Activated T-helper 1 cell treated with anti-CD3 and anti-CD28 coated beads, Interleukin-2, amount 50 U/mL, for 16 hours (primary cell): ENCODE measurements at places on chromosomes 5 and 9.

DNA sequence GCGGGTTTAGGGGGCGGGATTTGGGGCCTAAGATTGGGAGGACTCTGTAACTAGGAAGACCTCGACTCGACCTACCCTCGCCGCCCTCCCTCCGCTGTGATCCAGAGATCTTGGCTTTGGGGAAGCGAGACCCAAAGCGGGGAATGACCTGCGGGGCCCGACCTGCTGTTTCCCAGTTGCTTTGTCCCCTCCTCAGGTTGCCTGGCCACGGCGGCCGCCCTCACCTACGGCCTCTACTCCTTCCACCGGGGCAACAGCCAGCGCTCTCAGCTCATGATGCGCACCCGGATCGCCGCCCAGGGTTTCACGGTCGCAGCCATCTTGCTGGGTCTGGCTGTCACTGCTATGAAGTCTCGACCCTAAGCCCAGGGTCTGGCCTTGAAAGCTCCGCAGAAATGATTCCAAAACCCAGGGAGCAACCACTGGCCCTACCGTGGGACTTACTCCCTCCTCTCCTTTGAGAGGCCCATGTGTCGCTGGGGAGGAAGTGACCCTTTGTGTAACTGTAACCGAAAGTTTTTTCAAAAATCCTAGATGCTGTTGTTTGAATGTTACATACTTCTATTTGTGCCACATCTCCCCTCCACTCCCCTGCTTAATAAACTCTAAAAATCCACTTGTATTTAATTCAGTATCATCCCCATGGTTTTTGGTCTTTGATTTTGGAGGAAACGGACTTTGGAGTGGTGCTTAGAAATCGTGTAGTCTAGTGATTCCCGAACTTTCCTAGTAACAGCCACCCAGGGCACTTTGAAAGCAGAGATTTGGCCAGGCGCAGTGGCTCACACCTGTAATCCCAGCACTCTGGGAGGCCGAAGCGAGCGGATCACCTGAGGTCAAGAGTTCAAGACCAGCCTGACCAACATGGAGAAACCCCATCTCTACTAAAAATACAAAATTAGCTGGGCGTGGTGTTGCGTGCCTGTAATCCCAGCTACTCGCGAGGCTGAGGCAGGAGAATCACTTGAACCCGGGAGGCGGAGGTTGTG, 878 bp downstream of the HIGD2A start:
- no peak for DNase-seq

DNA sequence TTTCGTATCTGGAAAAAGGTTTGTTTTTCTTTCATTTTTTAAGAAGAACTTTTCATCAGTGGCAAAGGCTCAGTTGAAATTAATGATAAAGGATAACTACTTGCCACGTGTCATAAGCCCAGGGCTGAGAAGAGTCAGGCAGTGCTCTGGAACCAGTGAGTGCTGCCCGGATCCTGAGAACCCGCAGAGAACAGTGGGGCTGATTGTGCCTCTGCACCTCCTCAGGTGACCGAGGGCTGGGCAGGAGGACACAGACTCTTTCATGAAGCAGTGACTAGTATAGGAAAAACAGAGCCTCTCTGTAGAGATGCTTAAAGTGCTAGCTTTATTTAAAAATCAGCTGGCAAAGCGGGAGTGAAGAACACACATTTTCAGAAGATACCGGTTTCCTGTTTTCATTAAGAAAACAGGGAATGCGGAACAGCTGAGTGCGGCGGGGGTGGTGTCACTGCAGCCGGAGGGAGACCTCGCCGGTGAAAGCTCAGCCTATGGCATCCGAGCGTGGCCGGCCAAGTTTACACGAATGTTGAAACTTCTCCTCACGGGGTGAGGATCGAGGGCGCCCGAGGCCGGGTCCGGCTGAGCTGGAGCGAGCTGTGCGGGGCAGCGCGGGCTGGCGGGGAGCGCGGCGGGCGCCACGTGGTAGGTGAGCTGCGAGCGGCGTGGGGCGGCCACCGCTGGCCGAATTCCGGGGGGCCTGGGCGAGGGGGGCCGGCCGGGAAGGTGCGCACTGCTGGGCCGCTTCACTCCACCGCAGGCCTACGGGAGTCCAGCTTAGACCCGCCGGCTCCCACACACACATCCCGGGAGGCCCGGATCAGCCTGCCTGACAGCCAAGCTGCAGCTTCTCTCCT, 134.7 kb upstream of the DMRT1 start:
- no peak for DNase-seq

DNA sequence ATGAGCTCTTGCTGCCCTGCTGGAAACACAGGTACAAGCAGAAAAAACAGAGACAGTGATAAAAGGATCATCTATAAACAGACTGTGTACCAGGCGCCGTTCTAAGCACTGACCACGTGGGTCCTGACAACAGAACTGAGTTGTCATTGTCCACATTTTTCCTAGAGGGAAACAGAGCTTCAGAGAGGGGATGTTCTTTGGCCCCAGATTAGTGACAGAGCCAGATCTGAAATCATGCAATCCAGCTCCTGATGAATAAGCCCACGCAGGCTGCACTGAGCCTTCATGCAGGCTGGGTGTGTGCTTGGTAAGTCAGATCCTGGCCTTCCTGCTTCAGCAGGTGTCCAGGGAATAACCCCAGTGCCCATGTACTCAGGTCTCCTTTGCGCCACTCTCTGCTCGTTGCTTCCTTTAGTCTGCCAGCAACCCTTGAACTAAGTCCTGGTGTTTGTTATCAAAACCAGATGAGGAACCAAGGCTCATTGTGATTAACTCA, 22.8 kb upstream of the TCF7 start:
- DNase-seq: no peak

DNA sequence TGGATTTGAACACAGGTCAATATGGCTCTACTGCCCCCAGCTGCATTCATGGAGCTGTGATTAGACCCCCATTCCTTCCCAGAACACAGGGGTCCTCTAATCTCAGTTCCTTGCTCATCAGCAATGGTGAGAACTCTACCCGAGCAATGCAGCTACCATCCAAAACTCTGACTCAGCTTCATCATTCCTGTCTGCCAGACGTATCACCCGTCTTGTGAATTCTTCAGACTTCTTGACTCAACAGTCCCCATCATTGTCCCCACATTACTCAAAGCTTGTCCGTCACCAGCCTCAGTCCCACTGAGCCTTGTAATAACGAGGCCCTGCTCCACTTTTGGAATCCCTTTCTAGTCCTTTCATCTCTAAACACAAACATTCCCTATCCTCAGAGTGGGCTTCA, 36.3 kb upstream of the STX17 start:
- DNase-seq: no peak

GRCh38 chr9:69076550-69076949, 41.0 kb downstream of the FXN start:
- DNase-seq: no peak

DNA sequence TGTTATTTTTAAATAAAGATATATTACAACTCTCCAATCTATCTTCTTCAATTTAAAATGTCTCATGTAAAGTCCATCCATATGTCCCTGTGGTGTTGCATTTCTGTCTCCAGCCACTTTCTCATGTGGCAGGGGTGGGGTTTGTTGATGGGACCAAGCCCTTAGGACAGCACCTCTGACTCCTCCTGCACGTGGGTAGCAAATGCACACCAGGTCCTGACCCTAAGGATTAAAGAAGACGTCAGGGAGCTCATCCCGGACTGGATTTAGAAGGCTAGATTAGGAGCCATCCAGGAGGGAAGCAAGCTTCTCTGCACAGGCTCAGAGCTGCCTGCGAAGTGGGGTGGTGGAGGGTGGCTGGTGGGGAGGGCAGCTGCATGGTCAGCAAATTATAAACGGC, 38.9 kb upstream of the FAM120AOS start:
- no peak for DNase-seq

GRCh38 chr5:62317810-62318209, 11.8 kb downstream of the KIF2A start:
- DNase-seq: no peak

DNA sequence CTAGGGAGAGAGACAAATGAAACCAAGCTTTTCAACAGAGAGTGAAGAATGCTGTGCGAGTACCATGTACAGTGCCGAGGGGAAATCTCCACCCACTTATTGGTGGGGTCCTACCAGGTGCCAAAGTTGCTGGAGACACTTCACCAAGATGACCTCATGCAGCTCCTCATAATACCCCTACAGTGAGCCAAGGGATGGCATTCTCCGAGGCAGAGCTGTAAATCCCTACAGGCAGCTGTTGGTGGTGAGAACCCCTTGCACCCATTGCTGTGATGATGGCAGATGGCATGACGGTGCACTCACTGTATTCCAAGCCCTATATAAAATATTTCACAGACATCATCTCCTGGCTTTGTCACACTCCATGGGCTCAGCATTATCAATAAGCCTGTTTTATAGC, 464.9 kb downstream of the SPOCK1 start:
- no peak for DNase-seq
